ENCODE measurements at places on chromosomes 11 and 22.

GRCh38 chr11:119356349-119357031 is 10.0 kb upstream of the MFRP start:
- DNase-seq = no peak

DNA sequence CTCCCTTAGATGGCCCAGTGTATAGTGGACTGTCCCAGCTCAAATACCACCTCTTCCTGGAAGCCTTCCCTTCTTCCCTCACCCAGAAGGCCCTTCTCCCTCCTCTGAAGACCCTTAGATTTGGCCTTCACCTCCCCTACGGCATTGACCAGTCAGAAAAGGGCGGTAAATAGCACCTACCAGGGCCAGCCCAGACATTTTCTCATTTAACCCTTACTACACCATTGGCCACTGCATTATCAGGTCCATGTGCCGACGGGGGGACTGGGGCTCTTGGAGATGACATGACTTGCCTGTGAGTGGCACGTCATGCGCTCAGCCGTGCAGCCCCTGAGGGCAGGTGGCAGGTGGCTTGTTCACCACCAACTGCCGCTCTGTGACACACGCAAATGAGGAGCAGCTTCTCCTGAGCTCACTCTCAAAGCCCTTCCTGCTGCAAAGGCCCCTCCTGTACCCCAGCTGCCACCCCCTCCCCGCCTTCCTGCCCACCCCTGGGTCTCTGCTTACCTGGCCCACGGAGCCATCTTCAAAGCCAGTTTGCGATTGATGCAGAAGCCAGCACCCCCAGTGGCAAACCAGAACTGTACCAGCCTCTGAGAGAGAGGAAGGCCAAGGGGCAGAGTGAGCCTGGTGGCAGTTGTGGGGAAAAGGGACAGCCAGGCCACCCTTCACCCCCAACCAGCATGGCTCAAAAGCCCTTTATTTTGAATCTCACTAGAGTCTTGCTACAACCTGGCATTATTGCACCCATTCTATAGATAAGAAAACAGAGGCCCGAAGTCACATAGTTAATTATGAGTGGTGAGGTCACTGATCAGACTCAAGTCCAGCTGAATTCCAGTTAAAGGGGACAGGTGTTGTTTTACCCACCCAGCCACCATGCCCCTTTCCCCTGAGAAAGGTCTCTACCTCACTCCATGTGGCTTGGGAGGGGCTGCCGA is 9.5 kb downstream of the MFNG start:
- no peak for DNase-seq

GRCh38 chr11:107882095-107882820 is 23.7 kb upstream of the SLC35F2 start:
- DNase-seq = no peak

DNA sequence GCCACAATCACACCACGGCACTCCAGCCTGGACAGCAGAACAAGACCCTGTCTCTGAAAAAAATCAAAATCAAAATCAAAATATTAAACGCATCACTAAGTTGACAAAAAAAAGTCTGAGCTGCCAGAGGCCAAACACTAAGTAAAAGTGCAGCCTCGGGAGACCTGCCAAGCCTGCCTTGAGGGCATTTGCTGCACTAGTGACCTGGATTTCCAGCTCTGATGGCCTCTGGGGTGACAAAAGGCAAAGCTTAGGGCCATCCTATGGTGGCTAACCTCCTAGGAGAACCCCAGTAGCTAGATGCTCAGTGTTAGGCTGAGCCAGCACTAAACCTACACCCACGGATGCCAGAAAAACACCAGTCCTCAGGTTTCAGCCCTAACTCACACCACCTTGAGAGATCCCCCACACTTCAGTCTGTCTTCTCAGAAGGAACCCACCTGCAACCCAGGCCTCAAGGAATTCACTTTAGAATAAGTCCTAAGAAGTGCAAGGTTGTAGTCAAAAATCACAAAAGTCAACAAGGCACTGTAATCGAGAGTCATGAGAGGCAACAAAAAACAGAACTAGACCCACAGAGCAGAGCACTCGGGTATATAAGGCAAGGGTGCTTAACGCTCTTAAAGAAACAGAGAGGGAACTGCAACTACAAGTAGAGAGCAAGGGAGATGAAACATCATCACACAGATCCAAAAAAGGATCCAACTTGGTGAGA is 28.6 kb downstream of the GNB1L start:
- DNase-seq = no peak

- no peak for DNase-seq
Measured at GRCh38 chr11:119029340-119030028, 1.2 kb downstream of the SLC37A4 start.

- DNase-seq = no peak
Measured at GRCh38 chr11:115256397-115257197, 247.6 kb downstream of the CADM1 start.

GRCh38 chr22:25085930-25086901 is 113.4 kb upstream of the CRYBB3 start:
- no peak for DNase-seq

GRCh38 chr11:62171261-62171723 is 18.7 kb upstream of the SCGB1D1 start:
- peak; percentile 7 for DNase-seq

GRCh38 chr11:86636275-86636674 is 36.1 kb downstream of the ME3 start:
- no peak for DNase-seq

- DNase-seq = no peak
Measured at GRCh38 chr22:33005476-33005875, 52.7 kb downstream of the SYN3 start.

DNA sequence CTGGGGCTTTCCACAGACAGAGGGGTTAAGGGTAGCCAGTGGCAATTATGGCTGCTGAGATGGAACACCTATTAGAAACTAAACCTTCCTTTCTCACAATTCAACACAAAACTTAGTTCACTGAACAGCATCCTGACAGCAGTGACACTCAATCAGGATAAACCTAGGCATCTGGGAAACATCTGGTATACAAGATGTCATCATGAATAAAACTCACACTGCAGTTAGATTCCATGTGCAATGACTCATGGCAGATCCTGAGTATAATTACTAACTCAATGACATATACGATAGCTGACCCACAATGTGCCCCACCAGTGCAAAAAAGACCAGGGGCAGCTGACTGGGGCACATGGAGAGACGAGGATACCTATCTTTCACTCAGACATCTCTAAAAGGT is 17.7 kb downstream of the RBFOX2 start:
- no peak for DNase-seq

DNA sequence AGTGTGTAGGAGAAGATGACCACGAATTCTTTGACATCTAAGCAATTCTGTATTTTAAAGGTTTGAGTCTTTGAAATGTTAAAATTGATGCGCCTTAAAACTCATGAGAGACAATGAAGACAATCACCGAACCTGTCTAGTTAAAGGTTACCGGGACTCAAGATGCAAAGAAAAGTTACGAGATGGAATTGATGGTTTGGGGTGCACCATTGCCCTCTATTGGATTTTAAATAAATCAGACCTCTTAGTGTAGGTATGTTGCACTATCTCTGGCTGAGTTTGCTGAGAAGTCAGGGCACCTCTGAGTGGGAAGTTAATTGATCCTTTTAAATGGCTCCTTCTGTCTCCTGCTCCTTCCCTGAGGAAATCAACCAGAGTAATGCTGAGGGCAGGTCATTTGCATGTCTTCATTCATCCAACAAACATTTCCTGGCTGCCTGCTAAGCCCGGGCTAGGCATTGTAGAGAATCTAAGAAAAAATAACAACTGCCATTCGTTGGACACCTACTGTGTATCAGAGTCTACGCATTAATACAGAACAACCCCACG is 19.4 kb upstream of the TMA7B start:
- no peak for DNase-seq

GRCh38 chr22:37115032-37115431 is 5.5 kb upstream of the TMPRSS6 start:
- DNase-seq = no peak

DNA sequence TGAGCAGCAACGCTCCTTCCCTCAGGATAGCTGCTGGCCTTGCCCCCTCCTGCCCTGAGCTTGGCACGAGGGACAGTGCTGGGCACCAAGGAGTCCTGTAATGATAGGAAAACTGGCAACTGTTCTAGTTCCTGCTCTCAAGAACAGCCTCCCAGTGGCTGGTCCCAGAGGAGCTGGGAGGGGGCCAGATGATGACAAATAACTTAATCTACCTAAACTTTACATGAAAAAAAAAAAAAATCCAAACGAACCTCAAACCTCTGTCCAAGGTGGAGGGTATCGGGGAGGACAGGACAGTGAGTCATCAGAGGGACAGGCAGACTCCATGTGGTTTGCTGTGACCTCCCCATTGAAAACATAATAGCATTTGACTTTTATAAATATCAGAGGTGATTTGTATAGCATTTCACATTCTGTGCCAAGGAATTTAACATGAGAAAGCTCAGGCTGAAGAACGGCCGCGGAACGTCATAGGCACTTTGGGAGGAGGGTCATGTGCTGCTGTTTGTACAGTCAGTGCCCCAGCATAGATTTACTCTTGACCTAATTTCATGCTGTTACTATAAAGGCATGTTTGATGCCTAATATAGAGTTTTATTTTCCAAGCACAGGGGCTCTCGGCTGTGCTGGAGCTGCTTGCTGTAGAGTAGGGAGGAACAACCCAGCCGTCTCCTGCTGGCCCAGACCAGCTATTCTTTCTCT is 98.2 kb upstream of the NNMT start:
- peak; percentile 25 for DNase-seq

GRCh38 chr11:126993599-126993998 is 7.0 kb downstream of the KIRREL3 start:
- DNase-seq = no peak

DNA sequence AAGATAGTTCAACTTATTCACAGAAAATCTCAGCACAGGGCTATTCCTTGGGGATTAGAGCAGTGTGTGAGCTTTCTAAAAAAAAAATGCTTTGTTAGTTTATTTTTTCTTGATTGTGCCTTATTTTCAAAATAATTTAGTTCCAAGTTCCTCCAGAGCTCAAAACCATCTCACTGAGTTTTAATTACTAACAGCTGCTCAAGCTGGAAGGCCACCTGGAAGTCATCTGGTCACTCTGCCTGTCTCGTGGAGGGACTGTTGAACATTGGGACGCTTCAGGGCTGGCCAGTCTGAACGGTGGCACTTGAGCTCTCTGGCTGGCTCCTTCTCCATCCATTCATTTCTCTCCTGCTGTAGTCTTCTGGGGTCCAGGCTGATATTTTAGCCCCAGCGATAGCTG is 4.0 kb downstream of the OR51E1 start:
- DNase-seq = no peak

DNA sequence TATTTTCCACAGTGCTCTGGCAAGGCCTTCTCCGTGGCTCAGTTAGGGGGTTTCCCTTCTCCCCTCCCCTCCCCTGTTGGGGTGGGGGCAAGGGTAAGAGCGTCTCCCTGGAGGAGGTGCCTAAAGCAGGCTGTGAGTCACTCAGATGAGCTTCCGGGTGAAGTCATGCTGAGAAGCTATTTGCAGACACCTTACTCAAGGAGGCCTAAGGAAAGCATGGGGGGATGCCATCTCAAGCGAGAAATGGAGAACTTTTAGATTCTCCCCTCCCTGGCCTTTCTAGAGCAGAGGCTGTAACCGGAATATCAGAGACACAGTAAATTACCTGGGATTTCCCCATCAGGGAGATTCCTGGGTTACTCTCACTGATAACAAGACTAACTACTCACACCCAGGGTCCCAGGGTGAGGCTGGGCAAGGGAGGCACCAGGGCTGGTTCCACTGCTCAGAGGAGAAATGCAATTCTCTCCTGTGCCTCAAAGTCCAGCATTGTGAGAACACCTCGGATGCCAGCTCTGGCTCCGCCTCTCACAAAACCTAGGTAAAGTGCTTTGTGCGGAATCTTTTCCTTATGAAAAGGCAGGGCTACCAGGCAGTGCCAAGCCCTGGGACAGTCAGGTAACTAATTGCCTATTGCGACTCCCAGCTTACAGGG is 123.6 kb downstream of the ABTB2 start:
- DNase-seq = no peak

GRCh38 chr11:96021901-96022650 is 98.2 kb upstream of the MTMR2 start:
- DNase-seq = no peak

- no peak for DNase-seq
Measured at GRCh38 chr11:31699066-31699465, 112.1 kb downstream of the PAX6 start.

GRCh38 chr11:19878520-19878919 is 165.9 kb downstream of the NAV2 start:
- DNase-seq = no peak

DNA sequence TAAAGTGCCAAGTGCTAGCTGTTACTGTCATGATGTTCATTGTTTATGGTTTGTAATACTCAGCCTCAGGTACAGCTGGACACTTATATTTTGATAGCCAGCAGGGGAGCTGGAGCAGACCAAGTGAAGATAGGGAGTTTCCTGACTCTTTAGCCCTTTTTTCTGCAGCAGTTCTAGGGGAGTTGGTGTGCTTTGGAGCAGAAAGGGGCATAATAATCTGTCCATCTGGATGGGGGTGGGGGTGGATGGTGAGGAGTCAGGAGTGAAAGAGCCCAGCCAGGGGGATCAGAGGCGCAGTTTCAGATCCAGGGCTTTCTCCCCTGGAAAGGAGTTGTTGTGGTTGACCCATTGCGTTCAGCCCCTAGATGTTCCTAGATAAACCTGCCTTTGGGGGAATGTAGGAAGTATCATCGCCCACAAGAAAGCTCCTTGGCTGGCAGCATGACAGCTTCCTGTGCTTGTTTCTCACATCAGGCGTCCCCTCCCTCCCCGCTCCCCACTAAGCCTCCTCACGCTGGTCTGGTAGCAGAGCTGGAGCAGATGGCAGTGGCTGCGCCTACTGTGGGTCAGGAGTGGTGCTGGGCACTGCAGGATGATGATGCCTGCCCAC is 41.9 kb downstream of the MED15 start:
- no peak for DNase-seq

DNA sequence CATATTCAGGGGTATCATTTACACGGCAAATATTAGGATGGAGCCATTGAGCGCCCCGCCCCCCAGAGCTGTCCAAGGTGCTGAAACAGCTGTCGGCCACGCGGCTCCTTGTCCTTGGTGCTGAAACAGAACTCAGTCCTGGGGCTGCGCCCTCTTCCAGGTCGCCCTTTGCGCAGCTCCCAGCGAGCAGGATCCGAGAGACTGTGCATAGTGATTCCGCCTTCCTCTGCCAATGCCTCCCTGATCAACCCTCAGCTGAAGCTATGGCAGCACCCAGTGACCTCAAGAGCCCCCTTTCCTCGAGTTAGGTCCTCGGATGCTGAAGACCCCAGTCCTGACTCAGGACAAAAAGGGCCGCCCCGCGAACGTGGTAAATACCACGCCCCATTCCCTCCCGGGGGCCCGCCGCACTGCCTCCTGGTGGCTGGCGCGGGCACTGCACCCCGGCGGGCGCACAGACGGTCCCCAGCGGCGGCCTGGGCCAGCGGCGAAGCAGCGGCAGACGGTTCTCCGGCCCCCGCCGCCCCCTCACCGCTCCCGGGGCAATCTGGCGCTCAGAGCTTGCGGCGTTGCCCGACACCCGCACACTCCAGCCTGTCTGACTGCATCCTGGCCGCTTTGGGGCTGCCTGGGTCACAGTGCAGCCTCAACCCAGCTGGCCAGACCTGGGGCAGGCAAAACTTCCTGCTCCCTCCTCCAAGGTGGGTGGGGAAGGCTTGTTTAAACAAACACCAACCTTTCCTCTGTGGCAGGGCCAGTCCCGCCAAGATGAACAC is 13.4 kb downstream of the SYT7 start:
- peak; percentile 13 for DNase-seq

- no peak for DNase-seq
Measured at GRCh38 chr11:16279524-16279923, 76.8 kb downstream of the SOX6 start.

GRCh38 chr22:23384431-23384830 is 195.7 kb downstream of the IGLL1 start:
- no peak for DNase-seq

All from nucleus accumbens (tissue), 56 donors.